Lower leg skin (tissue), 4 donors: ENCODE measurements at places on chromosomes 5 and 9.

DNA sequence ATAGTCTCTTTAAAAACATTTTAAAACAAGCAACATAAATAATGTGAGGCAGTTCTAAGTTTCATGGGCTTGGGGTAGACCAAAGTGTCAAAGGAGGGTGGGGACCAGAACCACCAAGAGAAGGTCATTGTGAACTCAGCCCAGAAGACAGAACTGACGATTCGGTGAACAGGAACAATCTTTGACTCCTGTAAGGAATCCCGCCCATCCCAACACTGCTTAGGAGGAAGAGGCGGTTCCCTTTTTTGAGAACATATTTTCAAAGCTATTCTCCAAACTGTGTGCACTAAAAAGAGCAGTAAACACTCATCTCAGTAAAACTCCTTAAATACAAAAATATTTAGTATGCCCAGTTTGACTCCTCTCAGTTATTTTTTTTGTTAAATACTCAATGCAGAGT is 176.5 kb upstream of the TLE4 start:
- no peak for DNase-seq

- DNase-seq: no peak
These were observed 40.8 kb upstream of the DMRT1 start for GRCh38 chr9:800591-801150.

GRCh38 chr5:123083298-123083697 is 5.7 kb upstream of the PRDM6 start:
- no peak for DNase-seq

DNA sequence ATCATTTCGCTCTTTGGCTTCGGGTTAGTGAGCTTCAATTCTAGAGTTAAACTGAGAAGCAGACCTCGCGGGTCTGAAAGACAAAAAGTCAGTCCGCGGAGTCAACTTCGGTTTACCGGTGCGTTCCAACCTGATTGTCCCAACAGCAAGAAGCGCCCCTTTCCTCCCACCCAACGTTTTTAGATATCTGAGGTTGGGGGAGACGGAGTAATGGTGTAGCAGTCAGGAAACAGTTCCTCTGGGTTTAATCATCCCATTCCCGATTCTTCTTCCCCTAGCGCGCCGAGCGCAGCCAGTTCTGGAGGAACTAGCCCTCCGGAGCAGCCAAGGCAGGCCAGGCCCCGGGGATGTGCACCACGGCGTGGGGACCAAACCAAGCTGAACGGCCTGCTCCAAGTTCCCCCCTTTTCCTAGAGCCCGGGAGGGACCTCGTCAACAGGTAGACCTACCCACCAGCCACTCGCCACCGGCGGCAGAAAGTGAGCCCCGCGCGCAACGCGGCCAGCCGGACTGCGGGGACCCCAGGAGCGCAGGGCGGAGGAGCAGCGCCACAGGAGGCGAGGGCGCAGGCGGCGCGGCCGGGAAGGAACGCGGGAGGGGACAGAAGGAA is 622 bp upstream of the ISL1 start:
- no peak for DNase-seq

DNA sequence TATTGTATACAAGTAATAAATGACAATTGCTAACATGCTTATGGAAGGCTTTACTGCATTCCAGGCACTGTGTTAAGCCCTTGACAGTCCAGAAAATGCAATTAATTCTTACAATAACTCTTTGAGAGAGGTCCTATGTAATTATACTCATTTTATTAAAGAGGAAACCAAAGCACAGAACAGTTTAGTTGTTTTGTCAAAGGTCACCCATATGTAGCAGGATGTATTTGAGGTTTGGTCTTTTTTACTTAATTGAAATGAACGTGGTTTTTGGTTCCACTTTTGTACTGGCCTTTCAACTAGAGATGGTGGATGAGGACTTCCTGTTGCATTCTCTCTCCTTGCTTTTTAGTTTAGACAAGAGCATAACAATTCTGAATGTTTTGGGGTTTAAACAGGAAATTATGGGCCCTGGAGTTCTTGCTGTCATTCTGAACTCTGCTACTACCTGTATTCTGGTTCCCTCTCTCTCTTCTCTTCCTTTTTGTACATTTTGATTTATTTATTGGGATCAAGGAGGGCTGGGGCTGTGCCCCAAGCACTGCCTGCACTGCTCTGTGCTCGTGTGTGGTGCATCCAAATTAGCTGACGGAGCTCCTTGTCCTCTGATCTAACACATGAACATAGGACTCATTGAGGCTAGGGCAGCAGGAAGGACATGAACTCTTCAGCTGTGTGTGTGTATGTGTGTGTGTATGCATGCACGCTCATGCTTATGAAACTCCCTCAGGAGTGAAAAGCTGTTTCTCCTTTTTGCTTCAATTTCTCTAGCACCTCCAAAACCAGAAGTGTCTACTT is 47.4 kb downstream of the SLC28A3 start:
- DNase-seq: no peak

- no peak for DNase-seq
These were observed 1095.2 kb upstream of the EDIL3 start for GRCh38 chr5:85479849-85480248.
